ENCODE measurements at places on chromosomes 11 and 22.
A peak's percentile ranks its signal among the peaks of the same experiment; 100 is the strongest.

GRCh38 chr11:86623736-86624135 lies 48.7 kb downstream of the ME3 start:
- H3K36me3 ChIP-seq, result no peaks in the 10 kb centered on the region
- H3K27me3 ChIP-seq, result no peaks in the 10 kb centered on the region
- H3K27ac ChIP-seq, result no peak overlapping the region
- no peak overlapping the region for H3K4me3 ChIP-seq

- no peaks in the 10 kb centered on the region for H3K27me3 ChIP-seq
- no peaks in the 10 kb centered on the region for H3K36me3 ChIP-seq
- H3K4me3 ChIP-seq, result no peak overlapping the region
These were observed 1.4 kb downstream of the PC start for GRCh38 chr11:66956689-66957290.

DNA sequence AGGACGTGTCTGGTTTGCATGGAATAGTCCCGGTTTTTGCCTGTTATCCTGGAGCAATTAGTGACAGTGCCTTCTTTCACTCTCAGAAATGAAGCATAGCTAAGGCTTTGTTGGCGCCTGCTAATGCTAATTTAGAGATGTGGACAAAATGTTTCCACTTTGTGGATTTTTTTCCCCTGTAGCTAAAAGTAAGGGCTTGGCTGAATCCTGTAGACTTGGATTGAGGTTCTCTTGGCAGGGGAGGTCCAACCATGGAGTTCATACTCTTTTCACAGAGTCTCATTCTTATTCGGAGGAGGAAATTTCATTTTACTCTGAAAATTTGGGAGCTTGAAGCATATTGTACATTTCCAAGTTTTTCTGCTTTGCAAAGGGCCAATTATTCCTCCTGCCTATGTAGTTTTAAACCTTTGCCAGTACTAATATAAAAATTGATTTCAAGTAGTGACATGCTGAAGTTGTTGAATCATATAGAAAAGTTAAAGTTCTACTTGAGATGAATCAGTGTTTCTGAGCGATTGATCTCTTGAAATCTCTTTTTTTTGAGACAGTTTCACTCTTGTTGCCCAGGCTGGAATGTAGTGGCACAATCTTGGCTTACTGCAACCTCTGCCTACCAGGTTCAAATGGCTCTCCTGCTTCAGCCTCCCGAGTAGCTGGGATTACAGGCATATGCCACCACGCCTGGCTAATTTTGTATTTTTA lies 20.0 kb downstream of the PPFIA1 start:
- no peaks in the 10 kb centered on the region for H3K4me1 ChIP-seq
- no peak overlapping the region for H3K27ac ChIP-seq
- H3K27me3 ChIP-seq, result no peaks in the 10 kb centered on the region
- DNase-seq, result no peak
- H3K36me3 ChIP-seq, result peaks cover 7% of the 10 kb centered on the region
- no peak overlapping the region for H3K4me3 ChIP-seq

- no peak for DNase-seq
- H3K4me1 ChIP-seq, result peaks cover 4% of the 10 kb centered on the region
- no peaks in the 10 kb centered on the region for H3K27me3 ChIP-seq
- H3K4me3 ChIP-seq, result no peak overlapping the region
- no peak overlapping the region for H3K27ac ChIP-seq
- H3K36me3 ChIP-seq, result peaks cover 58% of the 10 kb centered on the region
These were observed 1.4 kb downstream of the RPS6KB2 start for GRCh38 chr11:67429722-67430121.

DNA sequence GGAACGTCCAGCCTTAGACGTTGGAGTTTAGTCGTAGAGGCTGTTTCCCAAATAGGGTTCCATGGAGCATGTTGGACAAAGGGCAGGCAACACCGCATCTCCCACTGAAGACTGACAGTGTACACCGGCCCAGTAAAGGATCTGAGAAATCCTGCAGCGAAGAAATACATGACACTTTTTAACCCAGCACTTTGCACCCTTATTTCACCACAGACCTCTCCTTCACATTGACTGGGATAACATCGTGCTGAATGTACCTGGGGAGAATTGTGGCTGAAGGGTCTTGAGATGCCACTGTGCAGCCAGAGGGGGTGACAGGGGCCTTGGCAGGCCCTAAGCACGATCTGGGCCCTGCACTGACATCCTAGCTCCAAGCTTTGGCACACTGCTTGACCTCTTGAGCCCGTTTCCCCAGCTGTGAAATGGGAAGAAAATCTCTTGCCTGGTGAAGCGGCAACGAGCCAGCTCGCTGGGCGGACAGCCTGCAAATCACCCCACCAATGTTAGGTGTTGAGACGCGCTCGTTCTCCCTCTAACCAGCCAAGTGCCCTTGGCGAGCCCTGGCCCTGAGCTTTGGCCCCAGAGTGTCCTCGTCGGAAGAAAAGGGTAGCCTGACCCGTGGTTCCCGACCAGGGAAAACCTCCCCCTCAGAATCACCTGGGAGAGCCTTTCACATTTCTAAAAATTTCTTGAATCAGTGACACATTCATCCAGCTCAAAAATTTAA lies 13.4 kb downstream of the CD5 start:
- H3K27me3 ChIP-seq, result no peaks in the 10 kb centered on the region
- no peak overlapping the region for H3K27ac ChIP-seq
- no peak for DNase-seq
- no peak overlapping the region for H3K4me3 ChIP-seq
- no peaks in the 10 kb centered on the region for H3K4me1 ChIP-seq
- H3K36me3 ChIP-seq, result no peaks in the 10 kb centered on the region

DNA sequence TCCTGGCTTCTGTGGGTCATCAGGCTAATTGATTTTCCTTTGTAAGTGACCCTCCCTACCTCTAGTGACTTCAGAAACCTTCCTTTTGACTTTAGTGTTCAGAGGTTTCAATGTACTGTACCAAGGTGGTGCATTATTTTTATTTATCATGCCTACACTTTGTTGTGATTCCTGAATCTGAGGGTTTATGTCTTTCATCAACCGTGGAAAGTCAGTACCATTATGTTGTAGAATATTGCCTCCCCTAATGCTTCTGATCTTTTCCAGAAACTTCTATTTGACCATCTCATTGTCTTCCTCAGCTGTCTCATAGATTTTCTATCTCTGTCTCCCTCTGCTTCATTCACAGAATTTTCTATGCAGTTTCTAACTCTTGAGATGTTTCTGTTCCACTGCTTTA lies 105.5 kb downstream of the KCNQ1OT1 start:
- no peak for DNase-seq
- H3K4me3 ChIP-seq, result no peak overlapping the region
- H3K4me1 ChIP-seq, result no peaks in the 10 kb centered on the region
- H3K27me3 ChIP-seq, result no peaks in the 10 kb centered on the region

- H3K4me3 ChIP-seq, result no peak overlapping the region
- H3K27ac ChIP-seq, result no peak overlapping the region
- no peak for DNase-seq
- H3K36me3 ChIP-seq, result peaks cover 46% of the 10 kb centered on the region
- no peaks in the 10 kb centered on the region for H3K27me3 ChIP-seq
- peaks cover 26% of the 10 kb centered on the region for H3K4me1 ChIP-seq
These were observed 7.9 kb downstream of the PRR5 start for GRCh38 chr22:44709881-44710392.

- no peaks in the 10 kb centered on the region for H3K4me1 ChIP-seq
- H3K27ac ChIP-seq, result no peak overlapping the region
- H3K27me3 ChIP-seq, result no peaks in the 10 kb centered on the region
- DNase-seq, result peak; percentile 43
- peaks cover 3% of the 10 kb centered on the region for H3K36me3 ChIP-seq
These were observed 115.9 kb downstream of the CEP164 start for GRCh38 chr11:117443266-117444186.

DNA sequence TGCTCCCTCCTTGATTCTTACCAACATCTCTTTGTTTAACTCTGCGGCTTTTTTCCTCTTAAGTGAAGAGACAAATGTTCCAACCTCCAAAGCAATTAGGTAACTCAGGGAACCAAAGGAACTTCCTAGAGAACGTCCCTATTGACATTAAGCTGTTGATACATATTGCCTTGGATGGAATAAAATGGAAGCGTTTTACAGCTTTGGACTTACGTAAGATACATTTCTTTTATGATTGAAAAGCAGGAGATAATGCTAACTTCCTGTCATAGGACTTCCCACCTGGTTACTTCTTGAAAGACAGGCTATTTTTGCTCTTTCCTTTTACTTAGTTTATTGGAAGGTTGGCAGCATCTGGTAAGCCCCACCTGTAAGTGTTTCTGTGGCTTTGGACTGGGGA lies 245.7 kb upstream of the CTSC start:
- H3K27ac ChIP-seq, result no peak overlapping the region
- no peak for DNase-seq
- no peaks in the 10 kb centered on the region for H3K27me3 ChIP-seq
- no peak overlapping the region for H3K4me3 ChIP-seq

GRCh38 chr22:43066844-43067385 lies 22.3 kb downstream of the TTLL1 start:
- H3K36me3 ChIP-seq, result no peaks in the 10 kb centered on the region
- no peak overlapping the region for H3K4me3 ChIP-seq
- H3K4me1 ChIP-seq, result no peaks in the 10 kb centered on the region
- no peak overlapping the region for H3K27ac ChIP-seq
- H3K27me3 ChIP-seq, result no peaks in the 10 kb centered on the region

- no peak overlapping the region for H3K27ac ChIP-seq
- H3K27me3 ChIP-seq, result no peaks in the 10 kb centered on the region
- H3K36me3 ChIP-seq, result no peaks in the 10 kb centered on the region
- peaks cover 19% of the 10 kb centered on the region for H3K4me1 ChIP-seq
- H3K4me3 ChIP-seq, result no peak overlapping the region
- no peak for DNase-seq
These were observed 2.2 kb downstream of the PIDD1 start for GRCh38 chr11:802693-803466.

DNA sequence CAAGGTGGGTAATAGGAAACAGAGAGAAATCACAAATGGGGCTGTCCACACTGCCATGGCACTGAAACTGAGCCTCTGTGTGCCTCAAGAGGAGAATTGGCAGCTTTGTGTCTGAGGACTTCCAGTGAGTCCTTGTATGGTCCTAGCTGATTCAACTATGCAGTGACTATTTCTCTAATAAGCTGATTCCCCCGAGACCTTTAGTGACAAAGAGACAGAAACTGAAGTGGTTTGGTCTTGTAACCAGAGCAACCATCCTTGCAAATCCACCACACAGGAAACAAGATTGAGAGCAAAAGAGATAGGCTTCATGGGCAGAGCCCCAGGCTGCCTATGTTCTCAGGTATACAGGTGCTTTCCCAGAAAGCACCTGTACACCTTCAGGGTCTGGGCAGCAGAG lies 1038.5 kb downstream of the NTM start:
- H3K27ac ChIP-seq, result no peak overlapping the region
- H3K4me3 ChIP-seq, result no peak overlapping the region
- DNase-seq, result no peak
- H3K4me1 ChIP-seq, result no peaks in the 10 kb centered on the region
- no peaks in the 10 kb centered on the region for H3K36me3 ChIP-seq

- H3K36me3 ChIP-seq, result no peaks in the 10 kb centered on the region
- no peaks in the 10 kb centered on the region for H3K27me3 ChIP-seq
- H3K4me3 ChIP-seq, result no peak overlapping the region
These were observed 123.8 kb downstream of the WT1 start for GRCh38 chr11:32311346-32312065.

DNA sequence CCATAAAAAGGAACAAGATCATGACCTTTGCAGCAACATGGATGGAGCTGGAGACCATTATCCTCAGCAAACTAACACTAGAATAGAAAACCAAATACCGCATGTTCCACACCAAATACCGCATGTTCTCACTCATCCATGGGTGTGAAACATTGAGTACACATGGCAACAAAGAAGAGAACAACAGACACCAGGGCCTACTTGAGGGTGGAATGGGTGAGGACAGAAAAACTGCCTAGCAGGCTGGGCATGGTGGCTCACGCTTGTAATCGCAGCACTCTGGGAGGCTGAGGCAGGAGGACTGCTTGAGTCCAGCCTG lies 12.3 kb downstream of the EHD1 start:
- H3K27ac ChIP-seq, result peak overlapping the region; percentile 56
- no peaks in the 10 kb centered on the region for H3K27me3 ChIP-seq

DNA sequence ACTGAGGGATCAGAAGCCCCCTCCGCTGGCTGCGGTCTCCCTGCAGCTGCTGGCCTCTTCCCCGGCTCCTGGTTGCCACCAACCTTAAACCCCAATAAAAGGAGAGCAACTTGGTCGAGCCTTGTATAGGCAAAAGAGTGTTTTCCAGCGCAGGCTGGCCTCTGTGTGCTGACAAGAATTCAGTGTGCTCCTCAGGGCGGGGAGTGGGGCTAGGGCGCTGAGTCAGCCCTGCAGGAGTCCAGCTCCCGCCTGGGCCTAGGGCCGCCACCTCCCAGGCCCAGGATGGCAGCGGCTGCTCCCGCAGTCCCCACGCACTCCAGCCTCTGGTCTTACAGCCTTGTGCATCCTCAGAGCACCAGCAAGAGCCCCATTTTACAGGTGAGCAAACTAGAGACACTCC lies at the start of gene SHISAL1:
TSS of gene SHISAL1 (minus strand) at position 186 of the 400 bp plus-strand sequence. CDS start 12,006 bp downstream, outside the sequence.
- H3K4me1 ChIP-seq, result no peaks in the 10 kb centered on the region
- DNase-seq, result no peak
- no peaks in the 10 kb centered on the region for H3K36me3 ChIP-seq
- no peak within 1 kb of the TSS for H3K4me3 ChIP-seq
- no peak within 1 kb of the TSS for H3K27ac ChIP-seq

- no peak overlapping the region for H3K27ac ChIP-seq
- peak overlapping the region; percentile 21 for H3K4me3 ChIP-seq
- H3K27me3 ChIP-seq, result peaks cover 45% of the 10 kb centered on the region
- H3K36me3 ChIP-seq, result no peaks in the 10 kb centered on the region
- peak; percentile 83 for DNase-seq
These were observed 5.9 kb downstream of the LMNTD2 start for GRCh38 chr11:554428-555226.

- H3K36me3 ChIP-seq, result no peaks in the 10 kb centered on the region
- no peaks in the 10 kb centered on the region for H3K4me1 ChIP-seq
- H3K4me3 ChIP-seq, result no peak overlapping the region
These were observed 46.7 kb downstream of the MEI1 start for GRCh38 chr22:41745968-41746367.

- H3K36me3 ChIP-seq, result no peaks in the 10 kb centered on the region
- H3K27ac ChIP-seq, result no peak overlapping the region
- DNase-seq, result no peak
- H3K4me3 ChIP-seq, result no peak overlapping the region
These were observed 3.9 kb upstream of the MUC15 start for GRCh38 chr11:26575946-26576345.

DNA sequence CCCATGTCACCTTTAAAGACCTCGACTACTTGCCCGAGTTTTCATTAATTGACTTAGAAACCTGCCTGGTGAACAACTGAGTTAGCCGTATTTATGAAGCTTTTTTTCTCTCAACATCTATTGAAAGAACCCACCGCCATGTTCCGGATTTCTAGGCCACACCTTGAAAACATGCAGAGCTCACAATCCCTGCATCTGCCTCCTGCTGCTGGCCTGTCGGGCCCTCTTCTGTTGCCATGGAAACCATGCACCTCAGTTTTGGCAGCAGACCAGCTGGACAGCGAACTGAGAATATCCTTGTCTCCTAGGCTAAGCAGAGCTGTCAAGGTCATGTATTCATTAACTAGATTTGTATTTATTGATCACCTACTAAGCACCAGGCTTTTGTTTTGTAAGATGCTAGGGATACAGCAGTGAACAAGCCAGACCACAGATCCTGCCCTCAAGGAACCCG lies 4.3 kb upstream of the PATZ1 start:
- H3K27ac ChIP-seq, result no peak overlapping the region
- H3K27me3 ChIP-seq, result no peaks in the 10 kb centered on the region
- no peak for DNase-seq
- H3K36me3 ChIP-seq, result no peaks in the 10 kb centered on the region
